ENCODE measurements at places on chromosomes 5 and 9. TPM values are rescaled to one million over a fixed set of nuclear protein-coding genes. Genes with fewer than 3 reads are reported as not detected.

Gene OCLN
- total RNA-seq, result 19.0 TPM

Gene EPB41L4B
- total RNA-seq, result 17.4 TPM

Gene ZNF474
- 1.1 TPM for total RNA-seq

Gene PCDHGA9
- total RNA-seq, result 1.8 TPM

Gene SPATA31A3
- not detected for total RNA-seq

Gene RAI14
- total RNA-seq, result 48.1 TPM

Gene SPINK7
- 4.2 TPM for total RNA-seq

Gene SH3GL2
- total RNA-seq, result 0.07 TPM
